ENCODE measurements at places on chromosomes 6 and 20.

DNA sequence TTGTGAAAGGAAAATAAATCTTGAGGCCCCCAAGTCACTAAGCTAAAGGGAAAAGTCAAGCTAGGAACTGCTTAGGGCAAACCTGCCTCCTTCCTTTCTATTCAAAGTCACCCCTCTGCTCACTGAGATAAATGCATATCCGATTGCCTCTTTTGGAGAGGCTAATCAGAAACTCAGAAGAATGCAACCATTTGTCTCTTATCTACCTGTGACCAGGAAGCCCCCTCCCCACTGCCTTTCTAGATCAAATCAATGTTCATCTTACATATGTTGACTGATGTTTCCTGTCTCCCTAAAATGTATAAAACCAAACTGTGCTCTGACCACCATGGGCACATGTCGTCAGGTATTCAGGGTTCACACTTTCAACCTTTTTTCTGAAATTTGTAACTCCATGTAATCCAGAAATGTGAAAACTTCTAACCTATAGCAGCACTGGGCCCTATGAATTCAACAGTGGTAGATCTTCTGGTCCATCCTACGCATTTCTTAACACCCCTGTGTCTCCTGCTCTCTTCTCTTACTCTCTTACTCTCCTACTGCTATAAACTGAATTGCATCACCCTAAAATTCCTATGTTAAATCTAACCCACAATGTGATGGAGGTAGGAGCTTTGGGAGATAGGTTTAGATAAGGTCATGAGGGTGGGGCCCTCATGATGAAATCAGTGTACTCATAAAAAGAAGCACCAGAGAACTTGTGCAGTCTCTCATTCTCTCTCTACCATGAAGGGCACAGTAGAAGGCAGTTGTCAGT lies 89.3 kb downstream of the EPB41L2 start:
- DNase-seq = no peak

DNA sequence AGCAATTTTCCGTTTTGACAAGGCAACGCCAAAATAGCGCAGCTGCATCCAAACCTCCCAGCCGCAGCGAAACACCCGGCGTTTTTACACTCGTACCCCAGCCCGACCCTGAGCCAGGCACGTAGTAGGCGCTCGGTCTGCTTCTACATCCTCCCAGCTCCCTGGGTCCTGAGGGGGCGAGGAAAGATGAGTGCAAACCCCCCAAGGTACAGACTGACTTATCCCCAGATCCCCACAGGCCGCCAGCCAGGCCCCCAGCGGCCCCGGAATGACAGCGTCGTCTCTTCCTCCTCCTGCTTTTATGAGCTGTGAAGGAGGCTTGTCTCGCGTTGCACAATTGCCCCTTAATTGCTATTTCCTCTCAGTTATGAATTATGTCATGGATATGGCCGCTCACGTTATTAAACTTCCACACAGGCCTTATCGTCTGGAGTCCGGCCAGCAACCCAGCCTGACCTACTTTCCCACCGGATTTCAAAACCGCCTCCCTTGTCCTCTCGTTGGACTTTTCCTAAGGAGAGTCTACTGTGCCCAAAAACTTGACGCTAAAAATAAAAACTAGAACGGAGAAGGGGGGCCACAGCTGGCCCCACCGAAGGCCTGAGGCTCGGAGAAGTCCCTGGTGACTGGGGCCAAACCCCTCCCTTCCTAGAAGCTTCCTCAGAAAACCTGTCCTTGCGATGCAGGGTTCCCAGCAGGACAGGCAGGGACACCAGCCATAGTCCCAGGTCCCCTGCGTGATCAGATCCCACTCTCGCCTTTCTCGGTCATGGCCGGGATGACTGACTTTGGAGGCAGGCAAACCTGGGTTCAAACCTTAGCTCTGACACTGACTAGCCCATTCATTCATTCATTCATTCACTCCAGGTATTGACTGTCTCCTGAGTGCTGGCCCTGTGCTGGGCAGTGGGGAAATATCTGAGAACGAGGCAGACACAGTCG lies 130.9 kb upstream of the PTPN1 start:
- no peak for DNase-seq

- DNase-seq = no peak
Measured at GRCh38 chr6:7812623-7813022, 86.7 kb downstream of the BMP6 start.

- no peak for DNase-seq
Measured at GRCh38 chr6:22828179-22829062, 259.1 kb downstream of the HDGFL1 start.

- peak; percentile 73 for DNase-seq
Measured at GRCh38 chr20:25044660-25045342, 13.1 kb downstream of the ACSS1 start.

DNA sequence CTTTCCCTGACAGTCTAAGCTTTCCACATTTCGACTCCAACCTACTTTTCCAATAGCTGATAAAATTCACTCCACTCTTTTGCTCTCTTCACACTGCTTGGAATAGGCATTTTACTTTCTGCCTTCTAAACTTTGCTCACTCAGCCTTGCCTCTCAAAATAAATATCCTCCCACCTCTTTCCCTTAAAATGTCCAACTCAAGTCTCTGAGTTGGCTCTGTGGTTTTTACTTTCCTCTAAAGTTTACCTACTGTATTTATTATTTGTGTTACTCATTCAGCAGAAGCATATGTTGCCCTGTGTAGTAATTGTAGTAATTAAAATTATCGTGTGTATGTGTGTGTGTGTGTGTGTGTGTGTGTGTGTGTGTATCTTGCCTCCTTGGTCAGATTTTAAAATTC lies 20.0 kb upstream of the CDYL start:
- no peak for DNase-seq

DNA sequence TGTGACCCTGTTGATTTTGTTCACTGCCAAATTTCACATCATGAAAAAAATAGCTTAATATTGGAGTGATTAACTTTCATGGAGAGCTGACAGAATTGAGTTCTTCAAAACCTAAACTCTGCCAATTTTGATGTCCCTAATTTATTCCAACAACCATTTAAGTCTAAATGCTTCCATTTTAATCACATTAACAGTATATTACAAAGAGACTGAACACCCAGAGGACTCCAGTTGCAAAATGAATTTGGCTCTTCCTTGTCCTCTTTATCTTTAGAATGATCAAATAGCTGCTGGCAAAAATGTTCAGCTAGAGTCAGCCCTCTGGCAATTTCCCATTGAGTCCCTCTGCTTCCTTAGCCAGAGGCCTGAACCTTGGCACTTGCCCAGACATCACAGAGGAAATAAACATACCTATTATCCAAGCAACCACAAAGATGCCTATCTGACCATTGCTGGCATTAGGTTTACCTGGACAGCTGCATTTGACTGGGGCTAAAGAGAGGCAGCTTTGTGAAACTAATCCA lies 299.0 kb upstream of the STXBP5 start:
- DNase-seq = no peak

DNA sequence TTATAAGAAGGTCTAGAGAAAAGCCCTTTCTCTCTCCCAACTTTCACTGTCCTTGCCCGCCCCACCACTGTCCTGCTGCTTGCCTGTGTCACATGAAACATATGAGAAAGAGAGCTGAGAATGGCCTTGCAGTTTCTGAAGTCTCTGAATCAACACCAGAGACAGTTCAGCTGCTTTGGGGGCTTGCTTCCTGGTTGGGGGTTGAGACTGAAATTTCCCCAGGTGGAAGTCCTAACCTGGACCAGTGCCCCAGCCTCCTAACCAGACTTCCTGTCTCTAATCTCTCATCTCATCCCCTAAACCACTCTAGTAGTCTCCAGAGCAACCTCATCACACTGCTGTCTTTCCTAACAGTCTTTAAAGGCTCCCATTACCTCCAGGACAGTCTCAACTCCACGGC lies 10.7 kb downstream of the TRAM2 start:
- no peak for DNase-seq

- no peak for DNase-seq
Measured at GRCh38 chr20:23212464-23212995, 126.4 kb upstream of the CD93 start.

DNA sequence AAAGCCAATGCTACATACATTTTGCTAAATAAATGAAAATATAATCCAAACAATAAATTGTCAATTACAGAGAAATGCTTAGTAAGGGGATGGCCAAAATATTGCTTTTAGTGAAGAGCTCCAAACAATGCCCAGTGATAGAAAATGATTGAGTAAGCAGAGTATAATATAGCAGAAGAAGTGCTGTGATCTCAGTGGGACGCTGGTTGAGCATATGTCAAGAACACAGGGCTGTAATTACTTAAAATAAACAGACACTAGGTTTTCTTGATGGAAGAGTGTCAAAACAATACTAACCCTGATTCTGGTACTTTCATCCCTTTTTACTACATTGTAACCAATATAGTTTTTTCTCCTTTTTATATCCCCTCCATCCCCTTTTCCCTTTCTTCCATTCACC lies 150.3 kb downstream of the GRIK2 start:
- DNase-seq = no peak

Measured in caudate nucleus (tissue), 63 donors.